ENCODE measurements at places on chromosomes 4 and X.
A peak's percentile ranks its signal among the peaks of the same experiment; 100 is the strongest.

- peaks cover 40% of the 10 kb centered on the region for H3K36me3 ChIP-seq
- H3K27ac ChIP-seq = peak overlapping the region; percentile 59
- peak overlapping the region; percentile 95 for H3K4me3 ChIP-seq
Observed at GRCh38 chrX:51894697-51895336, 1.4 kb downstream of the MAGED1 start.

- H3K4me3 ChIP-seq = no peak overlapping the region
- no peaks in the 10 kb centered on the region for H3K4me1 ChIP-seq
- H3K36me3 ChIP-seq = peaks cover 15% of the 10 kb centered on the region
- no peaks in the 10 kb centered on the region for H3K27me3 ChIP-seq
- H3K27ac ChIP-seq = no peak overlapping the region
Observed at GRCh38 chr4:40419231-40419912, 84.2 kb downstream of the CHRNA9 start.

GRCh38 chr4:138935-139334 lies 14.6 kb downstream of the ZNF718 start:
- no peaks in the 10 kb centered on the region for H3K4me1 ChIP-seq
- peaks cover 99% of the 10 kb centered on the region for H3K36me3 ChIP-seq
- no peaks in the 10 kb centered on the region for H3K27me3 ChIP-seq
- no peak for DNase-seq
- H3K27ac ChIP-seq = no peak overlapping the region

GRCh38 chr4:25703731-25704388 lies 48.2 kb downstream of the SLC34A2 start:
- H3K36me3 ChIP-seq = no peaks in the 10 kb centered on the region
- H3K27me3 ChIP-seq = peaks cover 24% of the 10 kb centered on the region
- no peak overlapping the region for H3K27ac ChIP-seq
- H3K4me3 ChIP-seq = no peak overlapping the region

DNA sequence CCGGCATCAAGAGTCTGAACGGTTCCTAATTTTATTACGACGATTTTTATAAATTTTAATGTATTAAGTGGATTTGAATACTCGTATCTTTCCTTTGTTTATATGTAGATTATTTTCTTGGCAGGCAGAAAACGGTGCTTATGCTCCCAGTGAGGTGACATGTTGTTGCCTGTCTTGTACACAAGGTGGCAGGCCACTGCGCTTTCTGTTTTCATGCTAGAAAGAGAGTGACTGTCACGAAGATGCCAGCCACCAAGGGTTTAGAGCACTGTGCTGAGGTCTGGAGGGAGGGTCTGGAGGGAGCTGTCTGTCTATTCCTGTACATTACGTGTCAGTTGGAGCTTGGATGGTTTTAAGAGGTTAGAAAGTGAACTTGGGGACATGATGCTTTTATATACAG lies 87.7 kb downstream of the SHROOM2 start:
- no peak overlapping the region for H3K27ac ChIP-seq
- H3K4me1 ChIP-seq = no peaks in the 10 kb centered on the region
- H3K36me3 ChIP-seq = no peaks in the 10 kb centered on the region
- H3K4me3 ChIP-seq = no peak overlapping the region
